Osteoblast (primary cell): ENCODE measurements at places on chromosomes 12 and 14.

DNA sequence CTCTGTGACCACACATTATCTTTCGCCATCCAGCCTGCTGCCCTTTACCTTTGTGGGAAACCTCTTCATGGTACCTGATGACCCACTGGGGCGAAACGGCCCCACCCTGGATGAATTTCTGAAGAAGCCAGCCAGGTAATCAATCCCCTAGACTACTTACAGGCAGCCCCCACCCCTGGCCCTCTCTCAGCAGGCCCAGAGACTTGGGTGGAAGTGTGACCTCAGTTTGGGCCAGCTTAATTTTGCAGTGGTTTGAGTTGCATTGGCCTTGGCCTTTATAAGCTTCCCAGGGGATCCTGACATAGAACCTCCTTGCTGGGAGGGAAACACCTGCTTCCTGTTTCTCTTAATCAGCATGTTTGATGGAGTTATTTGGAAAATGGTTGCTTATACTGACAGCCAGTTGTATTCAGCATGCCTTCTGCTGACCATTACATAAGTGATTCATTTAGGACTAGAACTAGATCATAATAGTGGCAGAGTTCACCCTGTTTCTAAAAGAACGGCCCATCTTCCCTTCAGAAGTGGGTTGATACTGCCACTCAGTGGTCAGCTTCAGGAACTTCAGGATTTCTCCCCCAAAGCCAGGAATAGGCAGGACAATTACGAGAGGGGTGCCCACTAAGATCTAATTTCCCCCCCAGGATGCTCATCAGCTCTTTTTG is 6.1 kb downstream of the SDR39U1 start:
- peak; percentile 91 for DNase-seq

- DNase-seq = no peak
These were observed 101.1 kb downstream of the DAD1 start for GRCh38 chr14:22487941-22488340.

DNA sequence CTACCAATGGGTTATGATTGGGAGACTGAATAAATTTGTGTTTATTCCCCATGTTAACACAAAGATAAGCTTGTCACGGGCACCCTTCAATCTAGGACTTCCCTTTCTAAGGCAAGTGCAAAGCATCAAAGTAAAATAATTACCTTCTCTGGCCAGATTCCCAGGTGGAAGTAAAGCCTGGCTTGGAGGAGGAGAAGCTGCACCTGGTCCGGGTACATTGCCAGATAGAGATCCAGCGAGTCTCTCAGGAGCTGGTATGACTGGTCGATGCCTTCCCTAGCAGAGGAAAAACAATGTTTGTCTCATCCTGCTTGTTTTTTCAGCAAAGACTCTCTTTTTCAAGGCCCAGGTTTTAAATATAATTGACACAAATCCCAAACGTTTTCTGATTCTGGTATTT is 24.9 kb downstream of the FBXO21 start:
- DNase-seq = no peak

- peak; percentile 86 for DNase-seq
These were observed 57.1 kb downstream of the VWF start for GRCh38 chr12:6067152-6067916.

DNA sequence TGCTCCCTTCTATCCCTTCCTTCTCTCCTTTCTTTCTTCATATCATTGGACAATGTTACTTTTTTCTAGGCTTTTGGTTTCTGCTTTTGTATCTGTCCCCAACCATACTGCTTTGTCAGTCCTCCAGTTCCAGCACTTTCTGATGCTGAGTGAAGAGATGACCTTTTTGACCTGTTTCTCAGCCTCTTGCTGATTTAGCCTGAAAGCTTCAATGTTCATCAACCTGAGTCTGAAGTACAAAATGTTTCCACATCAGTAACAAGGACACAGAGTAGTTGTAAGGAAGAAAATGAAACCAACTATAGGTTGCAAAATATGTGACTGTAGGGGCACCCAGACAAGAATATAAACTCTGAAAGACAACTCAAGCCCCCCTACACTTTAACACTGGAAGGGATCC is 25.2 kb upstream of the AKAP6 start:
- no peak for DNase-seq

GRCh38 chr12:86681060-86681459 is 424.9 kb upstream of the MGAT4C start:
- no peak for DNase-seq

DNA sequence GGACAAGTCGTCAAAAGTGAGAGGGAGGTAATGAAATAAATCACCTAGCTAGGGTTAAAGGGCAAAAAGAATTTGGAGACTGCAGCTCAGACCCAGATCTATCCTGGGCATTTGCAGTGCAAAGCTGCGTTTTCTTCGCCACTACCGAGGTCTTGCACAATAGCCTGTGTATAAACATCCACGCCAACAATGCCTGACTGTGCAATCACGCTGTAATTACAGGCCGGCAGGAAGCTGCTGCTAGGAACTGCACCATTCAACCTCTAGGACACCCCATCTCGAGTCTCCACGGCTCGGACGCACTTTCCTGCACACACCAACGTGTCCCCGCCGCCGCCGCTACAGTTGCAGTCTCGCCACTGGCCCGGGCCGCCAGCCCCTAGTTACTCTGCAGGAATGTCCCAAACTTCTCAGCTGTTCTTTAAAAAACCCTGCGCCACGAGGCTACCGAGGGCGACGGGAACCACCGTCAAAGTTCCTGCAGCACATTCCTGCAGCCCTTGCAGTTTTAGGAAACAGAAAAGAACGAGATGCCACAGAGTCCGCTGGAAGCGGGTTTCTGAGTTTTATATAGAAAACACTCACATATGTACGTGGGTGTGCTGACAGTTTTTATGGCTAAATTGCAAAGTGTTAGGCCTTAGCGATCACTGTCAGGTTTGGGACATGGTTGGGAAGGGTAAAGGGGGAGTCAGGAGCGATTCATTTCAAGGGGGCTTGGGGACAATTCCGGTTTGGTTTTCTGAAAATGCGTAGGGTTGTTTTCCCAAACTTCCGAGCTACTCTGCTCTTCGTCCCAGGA is 65.6 kb upstream of the PTGR2 start:
- DNase-seq = peak; percentile 89

DNA sequence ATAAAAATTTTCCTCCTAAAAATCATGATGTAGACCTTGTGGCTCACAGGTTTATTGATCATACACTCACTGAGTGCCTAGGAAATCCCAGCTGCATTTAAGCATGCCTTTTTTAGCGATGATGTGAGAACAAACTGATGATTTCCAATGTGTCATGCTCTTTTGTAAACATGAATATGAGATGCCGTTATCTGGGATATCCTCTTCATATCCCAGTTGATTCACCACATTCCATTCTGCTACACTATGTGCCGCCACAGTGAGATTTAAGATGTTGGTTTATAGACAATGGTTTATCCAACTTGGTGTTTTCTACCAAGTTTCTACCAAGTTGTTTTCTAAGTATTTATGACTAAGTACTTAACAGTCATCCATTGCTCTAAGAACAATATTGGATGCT is 5.2 kb downstream of the OR4E1 start:
- no peak for DNase-seq

DNA sequence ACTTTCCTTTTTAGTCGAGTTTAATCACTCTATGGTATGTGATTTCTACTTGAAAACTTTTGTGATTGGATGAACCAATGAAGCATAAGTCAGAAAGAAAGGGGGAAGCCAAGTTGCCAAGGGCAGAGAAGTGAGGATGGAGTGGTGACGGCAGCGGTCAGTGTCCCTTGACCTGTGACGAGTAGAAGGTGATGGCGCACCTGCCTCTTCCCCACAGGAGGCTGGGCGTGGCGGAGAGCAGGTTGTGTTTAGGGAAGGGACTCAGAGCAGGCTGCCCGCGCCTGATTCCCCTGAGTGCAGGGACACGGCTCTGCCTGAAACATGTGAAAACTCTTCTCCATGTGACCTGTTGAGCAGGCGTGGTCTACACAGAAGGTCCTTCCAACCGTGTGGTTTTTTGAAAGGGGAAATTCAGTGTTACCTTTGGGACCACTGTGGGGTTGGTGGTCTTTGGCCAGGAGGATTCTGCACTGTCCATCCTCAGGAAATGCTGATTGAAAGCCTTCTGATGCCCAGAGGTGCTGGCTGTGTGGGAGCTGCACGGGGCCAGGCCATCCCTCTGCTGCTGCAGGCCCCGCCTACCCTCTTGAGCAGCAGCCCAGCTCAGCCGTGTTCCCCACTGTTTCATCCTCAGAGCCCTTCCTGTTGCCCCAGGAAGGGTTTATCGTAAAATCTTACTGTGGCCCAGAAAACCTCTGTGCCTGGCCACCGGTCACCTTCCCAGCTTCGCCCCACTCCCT is 23.5 kb upstream of the AMN start:
- peak; percentile 58 for DNase-seq

DNA sequence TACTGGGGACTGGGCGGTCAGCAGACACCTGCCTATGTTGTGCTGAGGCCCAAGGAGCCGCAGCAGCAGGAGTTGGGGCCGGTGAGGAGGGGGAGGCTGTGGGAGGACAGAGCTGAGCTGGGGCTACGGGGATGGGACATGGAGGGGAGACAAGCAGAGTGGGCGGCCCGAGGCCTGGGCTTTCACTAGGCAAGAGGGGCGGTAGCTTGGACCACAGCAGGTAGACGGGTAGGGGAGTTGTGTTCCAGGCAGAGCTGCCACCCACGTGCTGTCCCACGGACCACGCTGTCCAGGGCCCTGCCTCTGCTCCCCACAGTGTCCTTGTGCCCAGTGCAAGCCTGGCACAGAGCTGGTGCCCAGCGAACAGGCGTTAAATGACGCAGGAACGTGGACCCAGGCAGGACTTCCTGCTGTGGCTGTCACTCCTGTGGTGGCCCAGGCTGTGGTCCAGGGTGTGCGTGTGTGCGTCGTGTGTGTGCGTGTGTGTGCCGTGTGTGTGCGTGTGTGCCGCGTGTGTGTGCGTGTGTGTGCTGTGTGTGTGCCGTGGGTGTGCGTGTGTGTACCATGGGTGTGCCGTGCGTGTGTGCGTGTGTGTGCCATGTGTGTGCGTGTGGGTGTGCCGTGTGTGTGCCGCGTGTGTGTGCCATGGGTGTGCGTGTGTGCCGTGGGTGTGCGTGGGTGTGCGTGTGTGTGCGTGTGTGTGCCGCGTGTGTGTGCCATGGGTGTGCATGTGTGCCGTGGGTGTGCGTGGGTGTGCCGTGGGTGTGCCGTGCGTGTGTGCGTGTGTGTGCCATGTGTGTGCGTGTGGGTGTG is 6.8 kb downstream of the CEP170B start:
- peak; percentile 71 for DNase-seq

DNA sequence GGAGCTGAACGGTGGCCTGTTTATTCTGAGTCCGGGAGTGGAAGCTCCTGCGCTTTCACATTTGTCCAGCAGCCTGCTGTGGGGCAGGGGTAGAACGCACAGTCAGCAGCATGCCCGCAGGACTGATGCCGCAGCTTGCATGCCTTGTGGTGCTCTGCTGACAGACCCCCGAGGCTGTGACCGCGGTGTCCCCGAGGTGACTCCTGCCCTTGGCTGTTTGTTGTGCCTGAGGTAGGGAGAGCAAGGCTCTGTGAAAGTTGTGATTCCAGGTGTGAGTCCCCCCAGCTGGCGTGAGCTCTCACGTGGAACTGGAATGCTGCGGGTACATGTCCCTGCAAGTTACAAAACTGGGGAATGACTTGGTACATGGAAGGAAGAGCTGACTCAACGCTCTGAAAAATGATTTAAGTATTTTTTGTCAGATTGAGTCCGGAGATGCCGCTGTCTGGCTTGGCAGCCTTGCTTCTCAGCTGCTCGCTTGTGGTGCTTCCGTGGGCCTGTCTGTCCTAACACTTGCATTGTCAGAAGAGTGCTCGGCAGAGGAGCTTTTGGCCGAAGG is 18.1 kb downstream of the MLXIP start:
- DNase-seq = no peak

DNA sequence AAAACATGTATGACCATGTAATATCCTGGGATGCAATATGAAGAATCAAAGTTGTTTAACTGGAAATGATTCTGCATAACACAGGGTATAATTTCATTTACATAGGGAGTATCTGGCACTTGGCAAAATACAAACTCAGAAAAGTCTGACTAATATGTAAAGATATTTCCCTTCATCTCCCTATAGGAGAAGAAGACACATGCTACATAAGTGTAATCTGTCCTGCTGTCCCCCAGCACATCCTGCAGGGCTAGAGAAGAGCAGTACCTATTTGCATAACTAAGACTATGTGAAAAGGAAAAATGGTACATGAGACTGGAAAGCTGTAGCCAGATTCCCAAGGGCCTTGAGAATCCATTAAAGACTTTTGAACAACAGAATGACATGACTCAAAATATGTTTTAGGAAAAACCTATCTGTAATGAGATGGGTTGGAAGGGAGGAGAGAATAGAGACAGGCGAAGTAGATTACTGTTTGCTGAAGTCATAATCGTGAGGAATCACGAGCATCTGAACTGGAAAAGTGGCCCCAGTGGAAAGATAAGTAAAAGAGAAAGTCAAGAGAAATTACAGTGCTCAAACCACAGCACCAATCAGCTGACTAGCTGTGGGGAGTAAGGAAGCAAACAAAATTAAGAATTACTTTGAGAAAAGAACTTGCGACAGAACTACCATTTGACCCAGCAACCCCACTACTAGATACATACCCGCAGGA is 155.1 kb upstream of the HMGA2 start:
- DNase-seq = no peak

DNA sequence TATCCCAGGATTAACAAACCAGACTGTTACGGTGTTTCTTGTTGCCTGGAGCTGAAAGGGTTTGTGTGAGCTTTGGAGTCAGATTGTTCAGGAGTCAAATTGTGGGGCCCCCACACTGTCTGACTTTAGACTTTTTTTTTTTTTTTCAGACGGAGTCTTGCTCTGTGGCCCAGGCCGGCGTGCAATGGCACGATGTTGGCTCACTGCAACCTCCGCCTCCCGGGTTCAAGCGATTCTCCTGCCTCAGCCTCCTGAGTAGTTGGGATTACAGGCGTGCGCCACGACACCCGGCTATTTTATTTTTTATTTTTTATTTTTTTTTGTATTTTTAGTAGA is 847 bp downstream of the TSFM start:
- no peak for DNase-seq

GRCh38 chr12:82723093-82723492 is 36.4 kb downstream of the TMTC2 start:
- DNase-seq = no peak

- DNase-seq = no peak
These were observed 100.8 kb downstream of the SAMD4A start for GRCh38 chr14:54667764-54668163.
